ENCODE measurements at places on chromosomes 1 and 21. TPM values are rescaled to one million over a fixed set of nuclear protein-coding genes. Genes with fewer than 3 reads are reported as not detected.

- no peak for DNase-seq
Measured at GRCh38 chr1:66947267-66947666, 22.5 kb downstream of the MIER1 start.

DNA sequence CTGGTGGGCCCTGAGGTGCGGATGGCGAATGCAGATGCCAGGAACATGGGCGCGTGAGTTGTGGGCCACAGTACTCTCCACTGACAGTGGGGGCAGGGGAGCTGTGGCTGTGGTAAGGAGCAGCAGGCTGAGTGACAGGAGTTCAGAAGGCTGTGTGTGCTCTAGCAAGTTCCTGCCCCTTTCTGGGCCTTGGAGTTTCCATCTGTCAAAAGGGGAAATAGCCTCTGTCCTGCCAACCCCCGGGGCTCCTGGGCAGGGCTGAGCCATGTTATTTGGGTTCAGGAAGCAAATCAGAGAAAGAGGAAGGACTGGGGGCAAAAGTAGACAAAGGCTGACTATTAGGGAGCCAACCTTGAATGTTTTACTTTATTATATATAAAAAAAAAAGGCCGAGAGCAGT is 19.5 kb upstream of the MFN2 start:
- no peak for DNase-seq

DNA sequence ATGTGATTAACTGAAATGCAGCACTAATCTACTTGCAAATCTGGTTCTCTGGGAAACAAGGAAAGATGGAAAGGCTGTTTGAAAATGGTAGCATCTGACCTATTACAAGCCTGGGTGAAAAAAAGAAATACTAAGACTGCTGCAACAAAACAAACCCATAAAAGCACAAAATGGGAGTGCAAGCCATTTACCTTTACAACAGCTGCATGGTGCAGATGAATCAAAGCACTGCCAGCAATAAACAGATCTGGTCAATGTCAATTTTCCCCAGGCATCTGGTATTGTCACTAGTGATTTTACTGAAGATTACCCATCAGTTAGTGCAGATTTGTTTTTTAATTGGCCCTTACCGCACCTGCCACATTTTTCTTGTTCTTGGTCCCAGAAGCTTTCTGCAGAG is 1341.7 kb downstream of the PLA2G4A start:
- no peak for DNase-seq

DNA sequence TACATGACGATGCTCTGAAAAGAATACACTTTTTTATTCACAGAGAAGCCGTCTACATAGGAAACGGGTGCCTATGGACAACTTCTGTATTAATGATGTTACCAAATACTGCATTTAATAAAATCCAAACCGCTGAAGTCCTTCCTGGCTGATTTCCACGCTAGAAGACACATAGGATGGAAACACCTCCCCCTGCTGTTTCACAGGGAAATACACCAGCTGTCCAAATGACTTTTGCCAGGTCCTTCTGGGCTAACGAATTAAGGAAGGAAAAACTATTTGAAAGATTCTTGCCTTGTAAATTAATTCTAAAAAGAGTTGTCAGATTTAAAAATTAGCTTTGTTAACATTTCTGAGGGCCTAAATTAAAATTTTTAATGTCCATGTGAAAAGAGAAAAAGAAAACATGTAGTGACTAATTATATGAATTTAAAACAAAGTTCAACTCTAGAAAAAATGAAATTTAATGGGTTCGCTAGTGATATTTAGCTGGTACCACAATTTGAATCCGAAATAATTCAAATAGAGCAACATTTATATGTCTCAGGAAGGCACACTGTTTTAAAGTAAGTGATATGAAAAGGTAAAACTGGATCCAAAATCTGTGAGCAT is 146.0 kb downstream of the RERE start:
- DNase-seq: no peak

DNA sequence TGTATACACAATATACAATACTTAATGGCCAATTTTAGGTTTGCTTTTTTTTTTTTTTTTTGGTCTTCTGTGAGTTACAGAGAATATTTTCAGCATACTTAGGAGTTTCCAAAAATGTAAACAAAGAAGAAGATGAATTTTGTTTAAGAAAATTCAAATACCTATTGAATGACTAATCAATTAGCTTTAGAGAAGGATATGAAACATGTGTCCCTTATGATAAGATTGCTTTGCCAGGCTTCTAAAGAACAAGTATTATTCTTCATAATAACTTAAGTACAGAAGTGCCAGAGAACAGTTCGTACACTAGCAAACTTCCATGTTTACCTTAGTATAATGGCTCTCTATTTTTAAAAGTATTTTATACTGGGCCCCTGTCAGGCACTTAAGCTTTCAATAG is 1191.0 kb upstream of the NCAM2 start:
- no peak for DNase-seq

DNA sequence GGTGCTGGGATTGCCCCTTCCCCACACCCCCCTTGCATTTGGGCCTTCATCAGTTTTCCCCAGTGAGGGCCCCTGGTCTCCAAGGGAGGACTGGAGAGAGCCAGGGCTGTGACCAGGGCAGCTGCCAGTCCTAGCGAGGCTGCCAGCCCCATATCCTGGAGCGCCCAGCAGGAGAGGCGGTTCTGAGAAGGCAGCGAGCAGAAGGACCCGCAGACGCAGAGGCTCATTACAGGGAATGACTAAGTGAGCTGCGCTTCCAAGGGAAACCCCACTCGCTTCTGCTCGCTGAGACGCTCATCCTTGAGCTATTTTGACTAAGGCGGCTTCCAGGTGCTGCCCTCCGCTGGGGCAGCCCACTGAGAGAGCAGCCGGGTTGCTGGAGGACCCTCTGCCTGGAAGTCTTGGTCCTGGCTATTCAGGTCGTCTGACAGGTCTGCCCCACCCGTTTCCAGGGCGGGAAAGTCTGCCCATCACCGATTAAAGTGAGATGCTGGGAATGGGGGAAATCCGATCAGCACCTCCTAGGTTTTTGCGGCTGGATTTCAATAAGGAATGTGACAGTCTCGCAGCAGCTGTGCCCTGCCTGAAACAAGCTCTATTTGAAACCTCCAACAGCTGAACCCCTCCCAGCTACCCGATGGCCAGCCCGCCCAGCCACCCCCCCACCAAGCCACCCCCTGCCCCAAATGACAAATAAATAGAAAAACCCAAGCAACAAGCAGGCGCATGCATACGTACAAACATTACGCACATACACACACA is 2.8 kb downstream of the KCNN3 start:
- DNase-seq: no peak

- DNase-seq: no peak
Measured at GRCh38 chr1:69952676-69953075, 252.7 kb downstream of the LRRC40 start.

- no peak for DNase-seq
Measured at GRCh38 chr1:39902460-39902807, 717 bp upstream of the MYCL start.

GRCh38 chr21:40160911-40161310 is 293.7 kb downstream of the PCP4 start:
- no peak for DNase-seq

DNA sequence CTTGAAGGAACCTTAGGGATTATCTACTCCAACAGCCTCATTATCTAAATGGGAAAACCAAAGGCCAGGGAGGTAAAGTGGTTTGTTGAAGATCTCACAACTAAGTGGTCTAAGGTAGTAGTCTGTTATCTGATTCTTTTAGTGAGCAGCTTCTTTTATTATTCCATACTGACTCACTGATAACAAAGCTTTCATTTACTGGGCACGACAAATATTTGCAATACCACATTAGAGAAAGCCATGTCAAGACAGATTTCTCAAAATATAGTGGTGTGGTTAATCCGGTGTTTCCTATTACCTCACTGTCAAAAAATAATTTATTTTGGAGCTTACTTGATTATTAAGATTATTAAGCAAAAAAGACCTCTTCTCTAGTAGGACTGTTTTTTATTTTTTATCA is 369.1 kb downstream of the S1PR1 start:
- no peak for DNase-seq

DNA sequence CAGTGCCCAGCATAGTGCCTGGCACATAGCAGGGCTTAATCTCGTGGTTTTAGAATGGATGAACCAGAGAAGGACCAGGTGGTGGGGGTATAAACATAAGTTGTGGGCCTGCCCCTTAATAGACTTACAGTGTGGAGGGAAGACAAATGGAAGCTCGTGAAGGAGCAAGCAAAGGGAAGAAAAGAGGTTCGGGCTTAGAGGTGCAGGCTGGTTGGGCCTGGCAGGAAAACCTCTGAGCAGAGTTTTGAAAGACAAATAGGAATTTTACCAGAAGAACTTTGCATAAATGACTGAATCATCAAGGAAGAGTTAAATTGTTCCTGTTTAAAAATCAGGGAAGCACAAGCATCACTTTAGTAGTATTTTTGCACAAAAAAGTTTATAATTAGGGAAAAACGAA is 4.5 kb downstream of the RHOU start:
- no peak for DNase-seq

DNA sequence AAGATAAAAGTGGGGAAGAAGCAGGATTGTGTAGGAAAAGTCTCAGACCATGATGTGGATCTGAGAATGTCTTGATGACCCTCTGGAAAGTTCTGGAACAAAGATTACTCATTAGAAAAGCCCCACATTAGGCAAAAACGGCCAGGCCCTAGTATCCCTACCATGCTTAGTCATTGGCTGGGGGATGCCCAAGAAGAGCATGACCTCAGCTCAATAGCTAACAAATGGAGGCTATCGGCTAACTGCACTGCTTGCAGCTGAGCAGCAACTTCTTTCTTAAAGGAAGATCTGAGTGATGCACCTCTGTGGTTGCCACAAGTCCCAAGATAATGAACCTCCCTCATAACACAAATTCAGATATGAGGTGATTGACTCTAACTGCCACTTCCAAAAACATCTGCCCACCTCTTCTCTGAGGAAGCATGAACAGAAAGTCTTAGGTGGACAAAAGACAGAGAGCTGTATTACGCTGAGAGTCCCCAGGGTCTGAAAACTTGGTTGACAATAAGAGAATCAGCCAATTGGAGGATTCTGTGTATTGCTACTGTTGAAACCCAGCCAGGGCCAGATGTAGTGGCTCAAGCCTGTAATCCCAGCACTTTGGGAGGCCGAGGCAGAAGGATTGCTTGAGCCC is 64.6 kb upstream of the AK4 start:
- no peak for DNase-seq

DNA sequence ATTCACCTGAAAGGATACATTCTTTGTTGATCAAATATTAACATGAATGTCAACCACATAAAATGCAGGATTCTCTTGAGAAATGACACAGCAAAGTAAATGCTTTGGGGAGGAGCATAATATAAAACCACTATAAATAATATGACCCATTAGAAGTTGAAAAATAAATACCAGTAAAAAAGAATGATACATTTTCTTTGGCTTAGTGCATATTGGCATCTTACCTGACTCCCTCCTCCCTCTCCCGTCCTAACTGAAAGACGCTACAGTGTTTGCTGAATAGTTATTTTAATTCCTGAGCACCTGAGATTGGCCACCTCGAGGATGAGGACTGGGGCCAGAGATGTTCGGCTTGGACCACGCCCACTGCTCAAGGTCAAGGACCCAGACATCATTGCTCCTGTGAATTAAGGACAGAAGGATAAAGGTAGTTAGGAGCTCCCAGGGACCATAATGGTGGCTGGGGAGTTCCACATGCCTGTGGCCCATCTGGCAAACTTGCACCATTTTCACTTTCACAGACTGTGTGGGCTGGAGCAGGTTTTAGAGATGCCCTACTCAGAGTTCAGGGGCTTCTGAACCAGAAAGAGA is 16.4 kb upstream of the CPLANE2 start:
- DNase-seq: no peak

- DNase-seq: no peak
Measured at GRCh38 chr1:111148376-111148881, 8.4 kb downstream of the CEPT1 start.

GRCh38 chr1:209265301-209265700 is 318.2 kb upstream of the CAMK1G start:
- DNase-seq: no peak

GRCh38 chr1:31689379-31689778 is 14.4 kb downstream of the COL16A1 start:
- DNase-seq: no peak

- no peak for DNase-seq
Measured at GRCh38 chr21:17442165-17442564, 70.7 kb upstream of the CXADR start.

- no peak for DNase-seq
Measured at GRCh38 chr1:112532064-112532463, 23.3 kb downstream of the WNT2B start.

GRCh38 chr1:25732821-25733220 is 67.2 kb upstream of the SELENON start:
- DNase-seq: no peak

ADCY10 gene
- polyA plus RNA-seq: not detected

ACKR1 gene
- 1.8 TPM for polyA plus RNA-seq

WDR64 gene
- polyA plus RNA-seq: not detected

LAMC1 gene
- polyA plus RNA-seq: 13.0 TPM

DAB1 gene
- polyA plus RNA-seq: 0.08 TPM

PADI1 gene
- not detected for polyA plus RNA-seq

TRIM46 gene
- polyA plus RNA-seq: 1.0 TPM

OR2T33 gene
- not detected for polyA plus RNA-seq

DNM3 gene
- not detected for polyA plus RNA-seq

All from GM12878 (cell line).